ENCODE measurements at places on chromosomes 12 and 14.

DNA sequence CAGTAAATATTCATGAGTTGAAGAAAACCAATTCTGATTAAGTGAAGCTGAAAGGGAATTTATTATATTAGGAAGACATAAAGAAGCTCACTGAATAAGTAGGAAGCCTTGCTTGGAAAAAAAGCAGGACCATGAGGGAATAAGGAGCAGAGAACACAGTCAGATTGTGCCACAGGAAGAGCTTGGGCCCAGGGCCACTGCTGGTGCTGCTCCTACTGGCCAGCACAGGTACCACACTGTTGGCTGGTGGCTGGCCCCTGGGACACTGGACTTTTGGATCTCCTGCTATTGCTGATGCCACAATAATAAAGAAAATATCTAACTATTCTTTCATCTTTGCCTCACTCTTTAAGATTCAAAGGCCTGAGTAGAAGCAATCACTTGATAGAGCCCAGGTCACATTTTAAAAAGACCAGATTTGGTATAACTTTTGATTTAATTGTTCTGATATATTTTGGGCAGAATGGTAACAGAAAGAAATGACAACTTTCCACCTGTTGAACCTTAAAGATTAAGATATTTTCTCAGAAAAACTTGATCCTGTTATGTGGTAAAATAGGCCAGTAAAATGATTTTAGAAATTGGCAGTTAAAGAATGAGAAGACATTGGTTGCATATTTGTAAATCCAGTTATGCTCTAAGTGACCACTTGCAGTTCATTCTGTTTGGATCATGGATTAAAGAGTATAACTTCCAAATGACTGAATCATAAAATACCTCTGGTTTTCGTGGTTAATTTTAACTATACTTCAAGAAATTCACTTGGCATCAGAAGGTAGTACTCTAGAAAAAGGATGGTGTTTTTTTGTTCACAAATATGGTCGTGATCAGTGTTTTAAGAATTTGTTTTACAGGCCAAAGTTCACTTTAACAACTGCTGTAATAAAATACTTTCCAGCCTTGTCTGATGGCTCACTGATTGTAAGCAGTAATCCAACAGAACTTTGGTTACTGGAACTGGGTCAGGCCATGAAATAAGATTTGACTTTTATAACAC, 68.3 kb downstream of the DERA start:
- peak; percentile 8 for DNase-seq

DNA sequence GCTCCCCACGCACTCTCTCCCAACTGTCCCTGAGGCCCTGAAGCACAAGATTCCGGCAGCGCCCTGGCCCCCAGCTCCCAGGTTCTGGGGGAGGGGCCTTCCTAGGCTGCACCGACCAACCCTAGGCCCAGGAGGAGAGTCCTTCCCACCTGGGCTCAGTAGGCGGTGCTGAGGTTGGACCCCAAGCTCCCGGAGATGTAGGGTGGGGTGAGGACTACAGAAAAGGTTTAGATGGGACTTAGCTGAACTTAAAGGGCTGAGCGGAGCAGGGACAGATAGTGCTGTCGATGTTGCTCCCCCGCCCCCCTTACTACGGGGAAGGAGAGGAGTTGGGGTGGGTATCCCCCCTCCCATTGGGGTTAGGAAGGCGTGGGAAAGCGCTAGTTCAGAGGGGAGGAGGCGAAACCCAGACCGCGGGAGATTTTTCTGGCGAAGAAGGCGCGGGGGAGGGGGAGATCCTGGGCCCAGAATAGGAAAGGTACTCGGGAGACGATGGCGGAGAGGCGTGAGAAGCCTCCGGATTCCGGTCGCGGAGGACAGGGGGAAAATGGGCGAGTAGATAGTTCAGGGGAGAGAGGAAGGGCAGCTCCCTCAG, 4.2 kb upstream of the BAZ2A start:
- DNase-seq: no peak

- DNase-seq: no peak
These were observed 258.7 kb downstream of the EMP1 start for GRCh38 chr12:13454991-13455777.

DNA sequence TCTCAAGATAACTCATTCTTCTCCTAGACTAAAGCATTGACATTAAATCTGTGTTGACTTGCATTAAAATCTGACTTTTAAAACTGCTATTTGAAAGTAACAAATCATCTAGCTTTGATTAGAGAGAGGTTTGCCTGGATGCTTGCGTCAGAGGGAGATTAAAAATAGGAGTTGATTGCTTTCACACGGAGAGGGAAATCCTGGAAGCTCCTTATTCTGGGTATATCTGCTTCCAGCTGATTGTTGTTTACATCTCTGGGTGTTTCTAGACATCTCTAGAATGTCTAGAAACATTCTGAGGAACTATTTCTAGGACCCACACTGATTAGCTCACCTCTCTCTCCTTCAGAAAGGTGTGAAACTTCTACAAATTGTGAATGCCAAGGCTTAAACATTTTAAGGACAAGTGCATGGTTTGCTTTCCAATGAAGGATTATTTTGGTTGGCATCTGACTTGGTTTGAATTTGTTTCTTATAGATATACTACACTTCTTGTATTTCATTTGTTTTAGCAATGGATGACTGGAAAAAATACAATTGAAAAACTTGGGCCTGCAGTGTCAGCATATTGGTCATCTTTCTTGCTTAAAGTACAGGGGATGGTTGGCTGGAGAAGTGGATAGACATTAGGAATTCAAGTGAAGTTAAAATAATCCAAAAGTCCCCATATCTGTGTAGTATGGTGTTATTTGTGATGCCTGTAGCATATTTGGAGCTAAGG, 2.1 kb downstream of the DIP2B start:
- no peak for DNase-seq

GRCh38 chr14:23364164-23365035, 572 bp downstream of the EFS start:
- DNase-seq: no peak

Measured in inflammatory macrophage (primary cell).